ENCODE measurements at places on chromosomes 6 and 20.
A peak's percentile ranks its signal among the peaks of the same experiment; 100 is the strongest.

DNA sequence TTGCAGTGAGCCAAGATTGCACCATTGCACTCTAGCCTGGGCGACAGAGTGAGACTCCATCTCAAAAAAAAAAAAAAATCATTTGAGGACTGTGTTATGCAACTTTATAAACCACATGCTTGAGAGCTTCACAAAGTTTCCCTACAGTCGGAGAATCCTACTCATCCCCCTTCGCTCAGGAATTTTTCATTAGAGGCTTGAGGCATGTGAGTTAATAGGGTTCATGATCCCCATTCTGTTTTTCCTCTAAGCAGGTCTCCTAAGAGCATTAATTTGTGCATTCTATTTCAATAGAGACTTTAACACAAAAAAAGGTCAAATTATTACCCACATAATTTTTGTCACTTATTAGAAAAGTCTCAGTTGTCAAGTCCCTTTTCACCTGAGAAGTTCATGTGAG is 103.7 kb upstream of the SOX4 start:
- no peak for DNase-seq

DNA sequence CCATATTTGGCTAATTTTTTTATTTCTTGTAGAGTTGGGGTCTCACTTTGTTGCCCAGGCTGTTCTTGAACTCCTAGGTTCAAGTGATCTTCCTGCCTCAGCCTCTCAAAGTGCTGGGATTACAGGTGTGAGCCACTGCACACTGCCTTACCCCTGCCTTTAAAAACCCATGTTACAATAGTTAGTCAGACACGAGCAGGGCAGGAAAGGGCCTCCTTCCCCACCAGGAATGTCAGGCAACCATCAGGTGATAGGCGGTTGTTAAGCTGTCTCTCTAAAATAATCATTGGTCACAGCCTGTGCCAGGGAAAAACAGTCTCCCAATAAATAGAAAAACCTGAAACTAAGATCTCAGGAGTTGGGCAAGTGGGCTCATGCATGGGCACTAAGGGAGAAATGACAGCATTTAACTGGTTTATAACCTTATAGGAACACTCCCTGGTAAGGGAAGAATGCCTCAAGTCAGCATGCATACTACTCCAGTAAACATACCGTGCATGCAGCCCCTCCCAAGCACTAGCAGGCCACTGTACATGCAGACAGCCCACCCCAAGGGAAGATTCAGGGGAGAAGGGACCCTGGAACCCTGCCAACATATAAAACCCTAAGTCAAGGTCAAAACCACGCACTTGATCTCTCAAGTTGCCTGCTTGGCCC is 8.4 kb downstream of the OR2H2 start:
- no peak for DNase-seq

GRCh38 chr20:37755665-37756064 is 61.8 kb downstream of the CTNNBL1 start:
- no peak for DNase-seq

GRCh38 chr6:11228935-11229654 is 3.4 kb downstream of the NEDD9 start:
- no peak for DNase-seq

- DNase-seq, result peak; percentile 60
These were observed 8.5 kb downstream of the TPD52L2 start for GRCh38 chr20:63873477-63873971.

DNA sequence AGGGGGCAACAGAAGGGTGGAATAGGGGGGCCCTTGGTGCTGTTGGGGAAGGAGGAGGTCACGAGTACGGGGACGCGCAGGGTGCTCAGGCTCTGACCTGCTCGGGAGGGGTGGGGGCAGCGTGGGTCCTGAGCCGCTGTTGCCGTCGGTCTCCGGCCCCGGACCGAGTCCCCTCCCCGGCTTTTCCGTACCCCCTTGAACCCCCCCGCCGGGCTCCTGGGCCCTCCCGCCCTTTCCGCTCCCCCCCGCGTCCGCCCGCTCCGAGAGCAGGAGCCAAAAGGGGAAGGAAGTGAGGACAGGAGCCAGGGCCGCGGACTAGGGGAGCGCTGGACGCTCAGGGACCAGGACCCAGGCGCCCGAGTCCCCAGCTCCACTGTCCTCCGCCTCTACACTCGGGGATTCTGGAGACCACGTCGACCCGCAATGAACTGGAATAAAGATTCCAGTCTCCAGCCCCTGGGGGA is at the start of gene RGL2:
RGL2 (minus strand) TSS at position 170 of the 464 bp plus-strand sequence. CDS start 332 bp downstream, outside the sequence.
- DNase-seq, result peak; percentile 71

GRCh38 chr6:137874204-137875057 is 7.4 kb downstream of the TNFAIP3 start:
- no peak for DNase-seq

DNA sequence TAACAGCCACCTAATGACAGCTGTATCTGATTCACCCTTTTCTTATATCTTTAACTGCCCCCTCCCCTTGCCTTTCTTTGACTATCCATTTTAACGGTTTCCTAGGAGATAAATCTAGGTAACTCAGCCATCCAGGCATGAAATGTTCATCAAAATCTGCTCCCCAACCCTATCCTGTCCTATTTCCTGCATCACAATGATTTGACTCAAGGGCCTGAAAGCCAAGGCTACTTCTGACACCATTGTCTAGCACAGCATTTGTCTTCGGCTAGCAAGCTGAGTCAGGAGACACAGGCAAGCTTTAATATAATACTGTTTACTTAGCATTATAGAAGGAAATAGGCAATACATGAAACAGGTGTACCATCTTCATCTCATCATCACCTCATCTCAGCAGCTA is 31.6 kb upstream of the MANEA start:
- no peak for DNase-seq
